ENCODE measurements at places on chromosomes 3 and 15.

GRCh38 chr15:67906382-67906781, 66.5 kb upstream of the RNU6-1 start:
- DNase-seq: no peak

DNA sequence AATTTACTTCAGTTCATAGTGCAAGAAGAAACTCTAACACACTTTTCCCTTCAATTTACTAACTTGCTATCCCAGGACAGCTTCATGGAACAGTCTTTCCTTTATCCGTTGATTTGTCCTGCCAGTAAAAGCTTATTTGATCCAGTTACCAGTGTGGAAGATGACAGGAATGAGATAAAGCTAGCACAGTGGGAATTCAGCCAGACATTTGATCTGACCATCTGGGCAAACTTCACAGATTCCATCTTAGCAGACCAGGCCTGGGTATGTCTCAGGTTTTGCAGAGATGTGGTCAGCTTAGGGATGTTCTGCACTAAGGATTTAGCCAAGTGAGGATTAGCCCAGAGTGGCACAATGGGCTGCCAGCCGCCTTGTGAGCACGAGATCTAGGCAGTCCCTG, 19.7 kb downstream of the CEMIP start:
- no peak for DNase-seq

DNA sequence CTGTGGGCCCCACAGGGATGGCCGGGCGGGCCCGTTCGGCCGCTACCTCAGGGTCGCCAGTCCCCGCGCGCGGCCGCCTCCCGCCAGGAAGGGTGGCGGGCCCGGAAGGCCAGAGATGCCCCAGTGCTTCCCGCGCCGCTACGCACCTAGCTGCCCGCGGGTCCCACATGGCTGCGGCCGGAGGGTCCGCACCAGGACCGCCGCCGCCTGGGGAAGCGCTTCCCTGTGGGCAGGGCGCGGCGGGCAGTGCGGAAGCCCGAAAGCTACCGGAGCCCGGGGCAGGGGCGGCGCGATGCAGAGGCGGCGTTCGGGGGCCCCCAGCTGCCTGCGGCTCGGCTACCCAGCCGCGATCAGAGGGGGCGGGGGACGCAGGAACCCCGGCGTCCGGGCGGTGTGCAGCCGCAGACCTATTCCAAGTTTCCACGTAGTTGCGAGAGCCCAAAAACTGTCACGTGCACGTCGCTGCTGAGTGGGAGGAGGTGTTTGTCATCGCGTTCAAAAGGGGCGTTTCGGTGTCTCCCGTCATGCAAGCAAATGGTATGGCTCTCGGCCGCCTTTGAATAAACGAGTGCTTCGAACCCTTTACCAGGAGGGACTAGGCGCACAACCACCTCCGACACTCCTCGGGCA, at the start of gene TRANK1:
TSS of gene TRANK1 (minus strand) at position 414 of the 630 bp plus-strand sequence. CDS start at position 169, 245 bp downstream.
- peak; percentile 68 for DNase-seq

GRCh38 chr3:48267782-48268181, 26.9 kb downstream of the ZNF589 start:
- no peak for DNase-seq

- DNase-seq: no peak
Measured at GRCh38 chr15:77710206-77710605, 77.5 kb upstream of the LINGO1 start.

GRCh38 chr3:15703346-15703745, 94.4 kb downstream of the ANKRD28 start:
- DNase-seq: no peak

GRCh38 chr3:76651784-76652183, 388.1 kb upstream of the ROBO2 start:
- no peak for DNase-seq

GRCh38 chr15:29323557-29323956, 53.9 kb upstream of the NSMCE3 start:
- no peak for DNase-seq

DNA sequence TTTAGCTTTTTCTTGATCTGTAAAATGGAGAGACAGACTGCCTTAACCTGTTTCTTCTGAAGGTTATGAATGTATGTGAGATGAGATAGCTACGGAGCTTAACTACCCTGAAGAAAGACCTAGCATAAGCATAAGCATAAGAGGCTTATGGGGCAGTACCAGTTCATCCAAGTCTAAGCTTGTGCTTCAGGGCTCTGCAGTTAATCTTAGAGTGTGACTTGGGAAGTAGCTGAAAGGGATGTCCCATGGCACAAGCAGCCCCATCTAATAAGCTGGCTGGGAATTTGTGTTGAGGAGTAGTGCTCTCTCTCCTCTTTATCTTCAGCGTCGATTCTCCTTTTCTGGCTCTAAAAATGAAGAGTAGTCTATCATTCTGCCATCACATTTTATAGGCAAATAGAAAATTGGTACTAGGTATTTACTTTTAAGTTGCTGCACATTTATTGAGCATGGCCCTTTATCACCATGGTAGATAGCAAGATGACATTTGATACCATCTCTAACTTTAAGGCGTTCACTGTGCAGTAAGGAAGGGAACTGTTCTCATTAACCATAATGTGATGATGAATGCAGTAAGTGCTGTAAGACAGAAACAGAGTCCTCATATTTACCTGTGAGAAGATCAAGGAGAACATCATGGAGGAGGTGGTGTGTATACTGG, 174.5 kb upstream of the LRRFIP2 start:
- no peak for DNase-seq

DNA sequence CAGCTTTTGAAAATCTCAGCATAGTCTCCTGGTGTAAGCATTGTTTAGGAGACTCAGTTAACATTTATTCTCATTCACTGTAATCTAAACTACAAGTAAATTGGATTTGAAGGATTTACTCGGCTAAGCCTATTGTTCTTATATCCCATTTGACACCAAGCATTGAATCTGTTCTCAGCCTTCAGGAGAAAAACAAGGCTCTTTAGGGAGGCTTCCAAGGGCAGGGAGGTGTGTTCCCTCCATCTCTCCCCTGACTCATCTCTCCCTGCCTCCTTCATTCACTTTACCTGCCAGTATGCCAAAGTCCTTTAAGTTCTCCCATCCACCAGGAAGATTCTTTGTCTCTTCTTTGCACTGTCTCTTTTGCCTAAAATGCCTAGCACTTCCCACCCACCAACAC, 347.8 kb downstream of the MFSD1 start:
- DNase-seq: no peak

DNA sequence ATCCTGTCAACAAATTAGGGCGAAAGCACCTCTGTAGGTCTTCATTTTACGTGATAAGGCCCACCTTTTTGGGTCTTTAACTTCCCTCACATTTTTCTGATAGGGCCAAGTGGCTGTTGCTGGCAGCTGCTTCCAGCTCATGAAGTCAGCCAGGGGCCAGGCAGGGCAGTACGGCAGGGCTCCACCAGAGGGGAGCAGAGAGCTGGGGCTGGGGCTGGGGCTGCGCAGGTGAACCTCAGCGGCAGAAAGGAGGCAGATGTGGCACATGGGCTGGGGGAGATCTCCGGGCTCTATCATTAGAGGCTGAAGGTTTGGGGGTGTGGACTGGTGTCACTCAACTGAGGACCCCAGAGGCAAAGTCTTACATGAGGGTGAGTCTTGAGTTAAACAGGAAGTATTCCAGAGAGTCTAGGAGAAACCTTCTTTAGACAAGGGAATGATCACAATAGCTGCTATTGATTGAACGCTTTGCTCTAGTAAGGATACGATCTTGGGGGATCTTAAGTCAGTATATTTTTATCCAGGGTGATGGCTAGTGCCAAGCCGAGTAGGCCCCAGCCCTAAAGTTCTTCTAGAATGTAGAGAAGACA, 62.8 kb upstream of the MEX3B start:
- DNase-seq: peak; percentile 63

DNA sequence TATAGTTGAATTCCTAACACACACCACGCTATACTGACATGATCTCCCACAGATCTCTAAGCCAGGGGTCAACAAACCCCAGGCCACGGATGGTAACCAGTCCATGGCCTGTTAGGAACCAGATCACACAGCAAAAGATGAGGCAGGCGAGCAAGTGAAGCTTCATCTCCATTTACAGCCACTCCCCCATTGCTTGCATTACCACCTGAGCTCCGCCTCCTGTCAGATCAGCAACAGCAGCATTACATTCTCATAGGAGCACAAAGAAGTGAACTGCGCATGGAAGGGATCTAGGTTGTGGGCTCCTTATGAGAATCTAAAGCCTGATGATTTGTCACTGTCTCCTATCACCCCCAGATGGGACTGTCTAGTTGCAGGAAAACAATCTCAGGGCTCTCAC, 2.7 kb downstream of the PDCD7 start:
- DNase-seq: no peak

GRCh38 chr3:156090126-156090525, 30.3 kb upstream of the KCNAB1 start:
- no peak for DNase-seq

- DNase-seq: no peak
Measured at GRCh38 chr15:56371495-56372147, 6.4 kb downstream of the TEX9 start.

- DNase-seq: no peak
Measured at GRCh38 chr3:150402217-150402616, 5.9 kb upstream of the TSC22D2 start.

DNA sequence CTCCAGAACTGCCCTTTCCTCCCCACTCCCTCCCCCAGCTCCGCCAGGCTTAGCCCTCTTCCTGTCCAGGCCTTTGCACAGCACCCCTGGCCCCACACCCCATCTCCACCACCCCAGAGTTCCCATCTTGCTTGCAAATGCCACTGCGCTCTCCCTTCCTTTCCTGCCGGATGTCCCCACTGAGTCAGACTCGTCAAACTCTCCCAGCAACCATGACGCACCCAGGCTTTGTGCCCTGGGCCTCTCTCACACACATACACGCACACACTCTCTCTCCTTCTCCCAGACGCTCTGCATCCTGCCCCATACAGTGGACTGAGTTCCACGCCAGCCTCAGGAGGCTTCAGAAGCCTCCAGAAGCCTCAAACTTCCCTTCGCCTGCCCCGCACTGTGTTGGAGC, 2.8 kb upstream of the CCDC9B start:
- no peak for DNase-seq

DNA sequence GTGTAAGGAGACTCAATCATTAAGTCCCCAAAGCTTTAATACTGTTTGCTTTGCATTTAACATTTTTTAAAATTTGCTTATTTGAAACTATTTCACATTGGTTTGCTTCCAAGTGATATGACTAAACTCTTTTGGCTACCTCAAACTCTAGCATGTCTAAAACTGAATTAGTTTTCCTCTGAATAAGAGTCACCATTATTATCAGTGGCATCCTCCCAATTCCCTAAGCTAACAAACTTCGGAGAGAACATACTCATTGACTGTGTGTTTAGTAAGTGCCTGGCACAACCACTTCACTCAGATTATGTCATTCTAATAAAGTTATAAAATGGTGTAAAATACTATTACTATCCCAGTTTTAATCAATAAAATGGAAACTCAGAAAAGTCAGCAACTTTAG, 21.9 kb downstream of the ATOSA start:
- DNase-seq: no peak

DNA sequence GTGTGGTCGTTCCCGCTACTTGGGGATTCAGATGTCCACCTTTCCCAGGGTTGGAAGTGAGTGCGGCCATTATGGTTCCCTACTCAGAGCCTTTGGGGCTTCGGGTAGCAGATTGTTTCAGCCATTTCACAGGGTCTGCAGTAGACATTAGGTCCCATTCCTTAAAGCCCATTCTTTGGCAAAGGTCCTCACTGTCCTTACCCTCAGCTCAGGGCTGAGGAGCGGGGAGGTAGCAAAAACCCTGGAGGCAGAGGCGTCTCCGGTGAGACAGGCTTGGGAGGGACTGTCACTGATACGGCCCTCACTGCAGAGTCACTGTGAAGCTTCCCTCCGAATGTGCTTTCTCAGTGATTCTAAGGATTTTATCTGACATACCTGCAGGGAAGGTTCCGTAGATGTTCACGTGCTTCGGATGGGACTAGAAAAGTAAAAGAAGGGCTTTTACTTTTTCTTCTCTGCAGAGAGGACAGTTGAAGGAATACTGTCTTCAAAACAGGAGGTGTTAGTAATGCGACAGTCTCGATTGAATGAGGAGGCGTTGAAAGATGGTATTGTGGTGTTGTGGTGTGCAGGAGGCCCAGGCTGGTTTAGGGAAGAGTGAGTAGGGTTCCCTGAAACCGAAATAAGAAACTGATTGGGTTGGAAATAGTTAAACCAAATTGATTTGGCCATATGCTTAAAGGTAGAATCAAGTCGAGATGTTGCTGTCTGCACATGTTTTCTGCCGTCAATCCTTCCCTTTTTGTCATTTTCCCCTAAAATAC, 630 bp downstream of the ATP6V1A start:
- no peak for DNase-seq

- DNase-seq: no peak
Measured at GRCh38 chr3:108940568-108941263, 13.0 kb downstream of the GUCA1C start.

- DNase-seq: no peak
Measured at GRCh38 chr3:52108302-52109232, 45.7 kb downstream of the POC1A start.

GRCh38 chr3:38567498-38567897, 71.4 kb downstream of the EXOG start:
- no peak for DNase-seq

DNA sequence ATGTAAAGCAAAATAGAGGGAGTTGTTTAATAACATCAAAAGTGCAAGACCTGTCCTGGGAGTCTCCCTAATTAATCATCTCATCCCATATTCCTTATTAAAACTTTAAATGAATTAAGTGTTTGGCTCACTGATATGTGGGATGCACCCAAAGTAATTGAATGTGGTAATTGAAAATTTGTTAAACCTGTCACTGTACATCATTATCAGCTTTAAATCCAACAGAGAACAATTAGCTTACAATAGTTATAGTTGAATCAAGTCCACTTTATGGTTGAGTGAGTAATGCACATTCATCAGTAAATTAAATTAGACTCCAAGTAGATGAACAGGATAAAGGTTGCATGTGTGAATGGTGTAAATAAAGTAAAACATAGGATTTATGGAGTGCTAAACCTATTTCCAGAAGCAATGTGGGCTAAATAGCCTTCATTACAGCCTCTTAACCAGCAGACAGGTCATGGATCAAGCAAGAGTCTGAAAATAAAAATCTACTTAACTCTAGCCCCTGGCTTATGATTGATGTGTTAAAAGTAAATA, 608.2 kb upstream of the CCDC54 start:
- DNase-seq: no peak

DNA sequence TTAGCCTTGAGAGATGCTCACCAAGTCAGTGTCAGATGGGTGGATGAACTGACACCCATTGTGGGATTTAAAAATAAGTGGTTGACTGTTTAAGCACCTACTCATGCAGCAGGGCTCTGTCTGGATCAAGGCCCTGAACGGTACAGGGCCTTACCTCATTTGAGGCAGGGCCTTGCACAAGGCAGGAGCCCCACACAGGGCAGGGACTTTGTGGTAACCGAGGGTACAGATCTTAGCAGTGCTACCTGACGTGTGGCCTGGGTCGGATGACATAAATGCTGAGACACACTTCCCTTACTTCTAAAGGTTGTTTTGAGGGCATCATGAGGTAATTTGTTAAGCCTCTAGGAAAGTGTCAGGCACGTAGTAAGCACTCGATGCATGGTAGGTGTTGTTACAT, 59.5 kb upstream of the PLXNA1 start:
- no peak for DNase-seq

Measured in activated B cell treated with CpG ODN at 0.5 μM for 24 hours (primary cell).